ENCODE measurements at places on chromosomes 7 and 10.

DNA sequence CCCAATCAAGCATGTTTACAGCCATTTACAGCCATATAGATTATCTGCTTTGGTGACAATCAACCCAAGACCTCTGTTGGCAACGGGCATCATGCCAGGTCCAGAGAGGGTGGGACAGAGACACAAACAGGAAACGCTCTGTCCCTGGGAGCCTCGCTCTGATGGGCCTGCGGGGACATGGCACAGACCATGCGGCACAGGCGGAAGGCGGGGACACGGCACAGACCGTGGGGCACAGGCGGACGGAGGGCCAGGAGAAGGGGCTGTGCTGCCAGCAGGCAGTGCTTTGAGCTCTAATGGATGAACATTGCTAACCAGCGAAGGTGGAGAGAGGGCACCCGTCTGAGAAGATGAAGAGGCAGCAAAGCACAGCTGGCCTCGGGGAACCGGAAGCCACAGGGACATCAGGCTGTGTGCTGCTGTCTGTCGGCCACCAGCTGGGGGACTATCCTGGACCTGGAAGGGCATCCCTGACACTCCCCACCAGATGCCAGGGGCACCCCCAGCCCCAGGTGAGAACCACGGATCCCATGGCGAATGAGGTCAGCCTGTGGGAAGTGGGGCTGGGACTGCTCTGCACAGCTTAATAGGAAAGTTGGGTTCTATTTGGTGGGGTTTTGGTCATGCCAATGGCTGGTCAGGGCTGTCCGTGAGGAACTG is 61.0 kb downstream of the DIP2C start:
- DNase-seq, result no peak

- no peak for DNase-seq
Measured at GRCh38 chr10:9018195-9019173, 964.0 kb downstream of the GATA3 start.

- DNase-seq, result no peak
Measured at GRCh38 chr7:33554576-33554975, 350.8 kb upstream of the BMPER start.

DNA sequence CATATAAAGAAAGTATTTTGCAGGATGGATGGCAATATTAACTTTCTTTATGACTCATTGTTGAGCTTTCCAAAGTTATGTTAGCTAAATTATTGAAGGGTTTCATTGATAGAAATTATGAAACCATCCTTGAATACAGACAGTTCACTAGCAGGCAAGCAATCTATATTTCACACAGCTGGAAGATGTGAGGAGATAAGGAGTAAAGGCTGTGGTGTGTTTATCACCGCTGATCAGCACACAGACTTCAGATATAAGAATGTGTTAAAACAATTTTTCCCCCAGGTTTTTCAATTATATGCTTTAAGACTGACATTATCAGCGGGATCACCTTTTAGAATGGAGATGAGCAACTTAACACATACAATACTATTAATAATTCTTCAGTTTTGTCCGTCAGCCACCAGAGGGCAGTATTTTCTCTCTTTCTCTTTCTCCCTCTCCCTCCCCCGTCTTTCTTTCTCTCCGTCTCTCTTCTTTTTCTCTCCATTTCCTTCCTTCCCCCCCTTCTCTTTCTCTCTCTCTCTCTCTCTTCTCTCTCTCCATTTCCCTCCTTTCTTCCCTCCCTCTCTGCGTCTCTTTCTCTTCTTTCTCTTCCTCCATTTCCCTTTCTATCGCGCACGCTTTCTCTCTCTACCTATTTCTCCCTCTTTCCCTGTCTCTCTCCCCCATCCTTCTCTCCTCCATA is 62.9 kb upstream of the FAM171A1 start:
- DNase-seq, result peak; percentile 63

DNA sequence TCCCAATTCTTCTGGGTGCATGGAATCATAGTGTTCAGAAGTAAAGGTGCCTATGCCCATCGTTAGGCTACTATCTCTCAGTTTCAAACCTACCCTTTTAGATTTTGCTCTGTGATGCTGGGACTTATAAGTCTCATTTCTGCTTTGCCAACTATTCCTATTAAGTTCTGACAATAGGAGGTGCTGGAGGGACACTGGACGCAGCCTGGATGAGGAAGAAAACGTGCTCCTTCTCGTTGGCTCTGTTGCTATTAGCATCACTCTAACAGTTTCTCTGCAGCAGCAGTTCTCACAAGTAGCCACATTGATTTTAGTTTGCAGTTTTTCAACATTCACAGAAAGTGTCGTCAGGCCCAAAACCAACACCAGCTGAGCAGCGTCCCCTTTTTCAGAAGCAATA is 72.4 kb downstream of the ABCC2 start:
- peak; percentile 18 for DNase-seq

DNA sequence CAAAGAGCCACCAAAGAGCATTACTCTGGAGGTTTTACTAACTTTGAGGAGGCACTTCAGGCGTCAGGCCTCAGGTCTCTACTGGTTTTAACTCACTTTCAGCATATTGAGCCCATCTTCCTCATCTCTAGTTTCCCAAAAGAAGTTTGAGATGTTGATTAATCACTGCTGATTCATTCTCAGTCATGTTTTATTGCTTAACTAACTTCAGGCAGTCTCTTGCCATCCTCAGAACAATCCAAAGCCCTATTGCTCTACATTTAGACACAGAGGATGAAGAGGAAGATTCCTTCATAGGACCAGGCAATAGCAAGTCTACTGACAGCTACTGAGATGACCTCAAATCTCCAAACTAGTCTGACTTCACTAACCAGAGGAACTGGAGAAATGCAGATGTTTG is 39.1 kb upstream of the BET1 start:
- no peak for DNase-seq

- DNase-seq, result no peak
Measured at GRCh38 chr10:111079781-111080180, 3.0 kb downstream of the ADRA2A start.

GRCh38 chr10:87931836-87932230 is 68.4 kb downstream of the PTEN start:
- peak; percentile 48 for DNase-seq

GRCh38 chr7:30800785-30801252 is 29.6 kb downstream of the MINDY4 start:
- peak; percentile 68 for DNase-seq

GRCh38 chr7:5500056-5500776 is 76.6 kb upstream of the TNRC18 start:
- no peak for DNase-seq

DNA sequence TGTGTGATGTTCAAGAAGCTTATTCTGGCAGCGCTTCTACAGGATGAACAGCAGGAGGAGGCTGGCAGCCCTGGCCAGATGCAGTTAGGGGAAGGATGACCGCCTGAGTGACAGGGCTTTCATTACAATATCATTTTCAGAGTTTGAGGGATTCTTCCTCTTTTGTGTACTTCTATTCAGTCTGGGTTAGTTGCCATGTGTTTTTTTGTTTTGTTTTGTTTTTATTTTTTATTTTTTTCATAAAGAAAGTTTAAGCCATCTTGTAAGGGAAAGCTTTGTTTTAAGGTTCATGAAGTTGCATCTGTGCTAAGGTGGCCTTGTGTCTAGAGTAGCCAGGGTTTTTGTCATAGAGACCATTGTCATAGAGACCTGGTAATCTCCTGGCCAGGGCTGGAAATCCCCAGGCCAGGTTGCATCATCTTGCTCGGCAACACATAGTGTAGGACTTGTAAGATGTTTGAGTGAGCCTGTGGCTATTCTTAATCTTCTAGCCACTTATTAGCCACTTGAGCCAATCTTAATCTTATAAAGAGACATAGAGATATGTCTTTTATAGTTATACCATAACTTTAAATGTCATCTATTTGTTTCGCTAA is 230.5 kb upstream of the TMEM229A start:
- peak; percentile 52 for DNase-seq

GRCh38 chr7:2621948-2622640 is 9.7 kb upstream of the TTYH3 start:
- peak; percentile 58 for DNase-seq

- no peak for DNase-seq
Measured at GRCh38 chr7:116780521-116780920, 81.9 kb upstream of the CAPZA2 start.

DNA sequence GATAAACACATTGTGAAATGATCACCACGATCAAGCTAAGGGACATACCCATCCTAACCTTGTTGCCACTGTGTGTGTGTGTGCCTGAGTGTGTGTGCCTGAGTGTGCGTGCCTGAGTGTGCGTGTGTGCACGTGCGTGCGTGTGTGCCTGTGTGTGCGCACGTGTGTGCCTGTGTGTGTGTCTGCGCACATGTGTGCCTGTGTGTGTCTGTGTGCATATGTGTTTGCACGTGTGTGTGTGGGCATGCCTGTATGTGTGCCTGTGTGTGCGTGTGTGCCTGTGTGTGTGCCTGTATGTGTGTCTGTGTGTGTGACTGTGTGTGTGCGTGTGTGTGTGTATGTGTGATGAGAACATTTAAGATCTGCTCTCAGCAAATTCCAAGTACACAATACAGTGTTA is 244.1 kb upstream of the DPP6 start:
- no peak for DNase-seq

- DNase-seq, result no peak
Measured at GRCh38 chr10:85874208-85874607, 492.4 kb downstream of the GRID1 start.

GRCh38 chr7:151684408-151685175 is 164.9 kb upstream of the RHEB start:
- DNase-seq, result no peak

DNA sequence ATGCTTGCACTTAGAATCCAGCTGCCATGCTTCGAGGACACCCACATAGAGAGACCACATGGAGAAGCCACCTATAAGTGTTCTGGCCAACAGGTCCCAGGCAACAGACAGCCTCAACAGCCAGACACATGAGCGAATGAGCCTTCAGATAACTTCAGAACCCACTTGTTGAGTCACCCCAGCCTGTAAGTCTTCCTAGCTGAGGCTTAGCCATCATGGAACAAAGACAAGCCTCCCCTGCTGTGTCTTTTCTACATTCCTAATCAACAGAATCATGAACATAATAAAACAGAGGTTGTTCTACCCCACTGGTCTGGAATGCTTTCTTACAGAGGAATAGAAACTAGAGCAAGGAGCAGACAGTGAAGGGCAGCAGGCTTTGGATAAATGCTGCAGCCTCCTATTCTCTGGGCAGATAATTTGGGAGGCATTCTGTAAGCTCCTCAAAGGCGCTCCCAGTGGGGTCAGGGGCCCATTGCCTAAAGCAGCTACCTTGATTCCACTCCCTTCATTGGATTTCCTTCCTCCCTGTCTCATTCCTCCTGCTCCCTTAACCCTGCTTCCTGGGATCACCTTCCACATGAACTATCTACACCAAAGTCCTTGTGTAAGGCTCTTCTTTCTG is 4.6 kb downstream of the TLL2 start:
- DNase-seq, result no peak

DNA sequence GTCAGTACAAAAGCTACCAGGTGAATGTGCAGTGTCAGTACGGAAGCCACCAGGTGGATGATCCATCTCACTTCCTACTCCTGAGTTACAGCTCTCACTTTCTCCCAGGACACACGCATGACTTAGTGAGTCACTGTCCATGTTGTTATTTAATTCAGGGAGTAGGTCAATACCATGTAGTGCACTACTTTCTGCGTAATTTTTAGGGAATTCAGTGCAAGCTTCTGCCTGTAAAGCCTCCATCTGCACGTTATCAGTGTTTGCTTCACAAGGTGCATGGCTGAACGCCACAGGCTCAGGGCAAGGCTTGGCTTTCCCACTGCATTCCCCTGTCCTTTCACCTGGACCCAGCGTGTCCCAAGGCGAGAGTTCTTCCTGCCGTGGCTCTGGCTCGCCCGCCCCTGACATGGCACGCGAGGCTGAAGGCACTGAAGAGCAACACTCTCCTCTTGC is 59.5 kb downstream of the LARP4B start:
- no peak for DNase-seq

DNA sequence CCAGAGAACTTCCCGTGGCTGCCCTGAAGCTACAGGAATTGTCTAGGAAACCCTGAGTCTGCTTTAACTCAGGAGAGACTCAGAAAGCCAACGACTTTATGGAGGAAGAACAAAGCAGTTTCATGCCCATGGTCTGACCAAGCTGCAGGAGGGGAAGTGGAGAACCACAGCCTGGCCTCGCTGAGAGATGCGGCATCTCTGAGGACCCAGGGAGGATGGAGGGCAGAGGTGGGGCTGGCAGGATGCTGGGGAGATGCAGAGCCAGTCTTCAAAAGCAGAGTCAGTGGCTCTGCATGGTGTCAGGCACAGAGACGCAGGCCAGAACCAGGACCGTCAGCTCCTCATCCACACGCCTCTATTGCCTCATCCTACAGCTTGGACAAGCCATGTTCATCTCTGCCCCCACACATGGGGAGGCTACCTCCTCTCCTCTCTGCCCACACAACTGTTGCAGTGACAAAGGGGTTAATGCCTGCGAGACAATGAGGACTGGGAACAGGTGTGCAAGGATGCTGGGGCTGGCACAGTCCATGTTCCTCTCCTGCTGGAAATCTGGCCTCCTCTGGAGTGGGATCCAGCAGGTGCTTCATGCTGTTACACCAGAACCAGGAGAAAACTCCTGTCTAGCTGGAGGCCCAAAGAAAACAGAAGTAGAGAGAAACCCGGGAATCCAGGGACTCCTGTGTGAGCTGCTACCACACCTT is 267.0 kb downstream of the PLXNA4 start:
- no peak for DNase-seq
